ENCODE measurements at places on chromosomes 6 and 20.

DNA sequence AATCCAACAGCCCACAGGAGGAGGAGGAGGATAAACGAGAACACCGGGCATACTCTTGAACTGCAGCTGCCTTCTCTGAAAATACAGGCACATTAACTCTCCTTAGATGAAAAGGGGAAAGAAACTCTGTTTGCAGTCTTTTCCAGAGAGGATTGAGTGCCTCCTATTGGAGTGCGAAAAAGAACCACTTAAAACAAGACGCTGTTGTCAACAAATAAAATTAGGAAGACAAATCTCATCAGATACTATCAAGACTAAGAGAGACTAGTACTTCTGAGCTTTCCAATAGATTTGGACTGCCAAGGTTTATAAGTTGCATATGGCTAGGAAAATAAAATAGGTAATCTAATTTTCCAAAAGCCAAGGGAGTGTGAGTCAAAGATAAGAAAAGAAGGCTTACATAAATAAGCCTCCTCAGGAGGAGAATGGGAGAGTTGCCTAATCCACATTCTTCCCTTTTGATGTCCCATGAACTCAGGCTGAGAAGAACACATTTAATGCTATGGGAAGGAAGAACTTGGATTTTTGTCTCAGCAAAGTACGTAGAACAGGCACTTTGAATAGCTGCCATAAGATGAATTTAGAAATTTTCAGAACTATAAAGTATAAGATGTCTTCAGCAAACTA is 154.7 kb downstream of the ARHGAP18 start:
- no peak for DNase-seq

- no peak for DNase-seq
These were observed 2.0 kb downstream of the MAN1A1 start for GRCh38 chr6:119347466-119348095.

DNA sequence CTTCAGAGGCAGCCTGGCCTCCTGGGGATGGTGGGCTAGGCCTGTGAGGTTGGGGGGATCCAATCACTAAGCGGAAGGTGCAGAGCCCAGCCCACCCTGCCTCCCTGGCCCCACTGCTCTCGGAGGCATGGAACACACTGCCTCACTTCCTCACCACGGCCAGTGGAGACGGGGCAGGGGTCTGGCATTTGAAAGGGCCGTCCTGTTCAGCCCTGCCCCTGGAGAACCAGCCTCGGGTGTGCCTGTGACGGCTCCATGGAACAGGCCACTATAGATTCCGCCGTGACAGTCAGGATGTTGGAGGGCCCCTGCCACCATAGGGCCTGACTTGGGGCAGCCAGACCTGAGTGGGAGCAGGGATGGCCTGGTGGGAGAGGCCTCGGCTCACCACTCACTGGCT is 110.2 kb downstream of the DACT2 start:
- no peak for DNase-seq

DNA sequence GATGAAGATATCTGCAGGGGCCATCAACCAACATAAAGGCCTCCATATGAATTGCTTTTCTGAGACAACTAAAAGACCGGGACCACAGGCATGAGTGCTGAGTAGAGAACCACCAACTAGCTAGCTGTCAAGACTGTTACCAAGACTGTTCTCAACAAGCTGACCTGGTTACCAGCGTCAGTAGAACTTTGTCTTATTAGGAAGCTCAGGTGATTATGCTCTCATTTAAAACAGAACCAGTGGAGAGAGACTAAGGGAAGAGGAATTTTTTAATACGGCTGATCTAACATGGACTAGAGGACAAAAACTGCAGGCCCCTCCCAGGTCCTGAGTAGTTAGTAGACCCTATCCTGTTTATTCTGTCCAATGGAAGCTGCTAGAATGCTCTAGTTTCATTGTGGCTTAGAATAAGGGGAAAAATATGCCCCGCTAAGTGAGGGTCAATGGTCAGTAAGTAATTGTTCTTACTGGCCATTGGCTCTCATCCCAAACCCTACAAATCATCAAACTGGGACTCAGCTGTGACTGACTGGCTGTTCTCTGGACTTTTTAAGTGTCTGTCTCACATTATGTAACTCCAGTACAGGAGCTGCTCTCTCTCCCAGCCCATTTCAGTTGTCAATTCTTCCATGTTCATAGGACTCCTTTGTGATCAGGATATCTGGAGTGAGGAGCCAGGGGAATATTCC is 3.8 kb upstream of the DYNLRB1 start:
- no peak for DNase-seq

- DNase-seq, result peak; percentile 84
These were observed 28.4 kb downstream of the LYRM2 start for GRCh38 chr6:89610149-89610642.

DNA sequence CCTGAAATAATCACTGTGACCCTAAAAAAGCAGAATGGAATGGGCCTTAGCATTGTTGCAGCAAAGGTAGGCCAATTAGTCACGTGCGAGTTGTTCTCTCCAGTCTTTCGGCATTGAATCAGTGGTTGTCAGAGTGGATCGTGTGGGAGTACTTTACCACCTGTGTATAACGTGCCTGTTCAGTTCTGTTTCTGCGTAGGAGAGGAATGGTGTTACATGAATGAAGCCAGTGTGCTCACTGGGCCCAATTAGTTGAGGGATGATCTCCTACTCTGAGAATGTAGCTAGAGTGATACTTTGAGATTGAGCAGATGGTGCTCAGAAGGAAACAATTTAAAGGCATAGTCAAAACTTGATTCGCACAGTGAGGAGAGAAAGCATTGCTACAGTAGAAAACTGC is 72.4 kb upstream of the KIF25 start:
- DNase-seq, result no peak

DNA sequence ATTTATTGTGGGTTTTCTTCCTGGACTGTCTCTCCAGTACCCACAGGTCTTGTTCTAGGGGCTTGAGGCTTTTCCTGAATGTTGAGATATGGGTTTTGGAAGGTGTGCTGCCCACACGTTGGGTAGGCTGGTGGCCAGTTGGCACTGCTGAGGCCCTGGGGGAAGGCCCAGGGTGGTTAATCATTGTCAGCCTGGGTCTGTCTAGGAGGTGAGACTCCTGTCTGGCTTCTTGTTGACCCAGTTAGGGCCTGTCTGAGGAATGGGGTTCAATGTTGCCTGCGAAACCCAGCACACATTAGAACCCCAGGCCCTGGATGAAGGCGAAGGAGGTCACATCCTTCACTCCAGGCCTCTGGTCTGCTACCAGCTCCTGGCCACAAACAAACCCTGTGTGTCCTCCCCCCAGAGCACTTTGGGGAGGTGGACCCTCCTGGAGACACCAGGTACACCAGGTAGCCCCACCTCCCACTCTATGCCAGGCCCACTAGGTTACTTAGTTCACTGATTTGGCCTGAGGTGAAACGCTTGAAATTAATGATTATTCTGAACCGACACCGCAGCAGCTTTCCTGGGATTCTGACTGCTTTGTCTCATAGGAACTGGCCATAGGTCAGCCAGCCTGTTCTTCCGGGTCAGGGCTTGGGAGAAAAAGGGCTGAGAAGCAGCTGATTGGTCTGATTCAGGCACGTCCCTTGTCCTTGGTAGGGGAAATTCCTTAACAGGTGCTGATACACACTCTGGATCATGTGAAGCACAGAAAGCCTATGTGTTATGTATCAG is 15.2 kb downstream of the DNMT3B start:
- no peak for DNase-seq

DNA sequence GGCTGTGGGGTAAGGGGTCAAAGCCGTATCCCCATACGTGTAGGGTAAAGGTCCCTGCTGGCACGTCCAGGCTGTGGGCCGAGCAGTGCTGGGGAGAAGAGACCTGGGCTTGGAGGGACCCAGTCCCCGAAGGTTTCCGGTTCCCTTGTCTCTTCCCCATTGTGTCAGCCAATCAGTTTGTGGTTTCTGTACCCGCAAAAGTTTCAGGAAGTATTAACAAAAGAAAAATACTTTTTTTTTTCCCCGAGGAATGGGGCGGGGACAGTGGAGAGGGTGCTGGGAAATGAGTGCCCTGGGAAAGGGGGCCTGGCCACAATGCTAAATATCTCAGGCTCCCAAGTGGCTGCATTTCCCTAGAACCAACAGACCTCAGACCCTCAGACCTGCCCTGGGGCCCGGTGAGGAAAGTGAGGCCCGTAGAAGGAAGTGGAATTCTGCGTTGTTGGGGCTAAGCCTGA is 15.2 kb upstream of the AMD1 start:
- DNase-seq, result no peak

GRCh38 chr20:46624946-46625345 is 26.3 kb downstream of the SLC13A3 start:
- DNase-seq, result no peak

DNA sequence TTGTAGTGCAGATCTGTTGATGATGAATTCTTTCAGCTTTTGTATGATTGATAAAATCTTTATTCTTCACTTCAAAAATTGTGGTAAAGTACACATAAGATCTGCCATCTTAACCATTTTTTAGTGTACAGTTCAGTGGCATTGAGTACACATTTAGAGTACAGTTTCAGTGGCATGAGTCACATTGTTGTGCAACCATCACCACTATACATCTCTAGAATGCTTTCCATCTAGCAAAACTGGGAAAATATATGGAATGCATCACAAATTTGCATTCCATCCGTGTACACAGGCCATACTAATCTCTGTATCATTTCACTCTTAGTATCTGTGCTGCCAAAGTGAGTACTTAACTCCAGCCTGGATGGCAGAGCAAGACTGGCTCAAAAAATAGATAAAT is 28.7 kb downstream of the SIRPD start:
- DNase-seq, result no peak

DNA sequence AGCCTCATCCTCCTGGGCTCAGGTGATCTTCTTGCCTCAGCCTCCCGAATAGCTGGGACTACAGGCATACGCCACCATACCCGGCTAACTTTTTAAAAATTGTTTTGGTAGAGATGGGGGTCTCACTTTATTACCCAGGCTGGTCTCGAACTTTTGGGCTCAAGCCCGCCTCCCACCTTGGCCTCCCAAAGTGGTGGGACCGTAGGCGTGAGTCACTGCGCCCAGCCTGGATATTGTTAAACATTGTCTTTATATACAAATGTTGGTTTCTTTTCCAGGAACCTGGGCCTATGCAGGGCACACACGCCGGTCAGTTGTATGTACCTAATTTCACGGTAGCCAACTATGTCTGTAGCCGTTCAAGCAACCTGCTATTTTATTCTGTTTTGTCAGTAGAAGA is 60.1 kb downstream of the SYNJ2 start:
- no peak for DNase-seq

- peak; percentile 56 for DNase-seq
These were observed 4.1 kb upstream of the DLL1 start for GRCh38 chr6:170294813-170295509.

GRCh38 chr6:160036331-160036695 is 67.4 kb downstream of the IGF2R start:
- DNase-seq, result no peak

DNA sequence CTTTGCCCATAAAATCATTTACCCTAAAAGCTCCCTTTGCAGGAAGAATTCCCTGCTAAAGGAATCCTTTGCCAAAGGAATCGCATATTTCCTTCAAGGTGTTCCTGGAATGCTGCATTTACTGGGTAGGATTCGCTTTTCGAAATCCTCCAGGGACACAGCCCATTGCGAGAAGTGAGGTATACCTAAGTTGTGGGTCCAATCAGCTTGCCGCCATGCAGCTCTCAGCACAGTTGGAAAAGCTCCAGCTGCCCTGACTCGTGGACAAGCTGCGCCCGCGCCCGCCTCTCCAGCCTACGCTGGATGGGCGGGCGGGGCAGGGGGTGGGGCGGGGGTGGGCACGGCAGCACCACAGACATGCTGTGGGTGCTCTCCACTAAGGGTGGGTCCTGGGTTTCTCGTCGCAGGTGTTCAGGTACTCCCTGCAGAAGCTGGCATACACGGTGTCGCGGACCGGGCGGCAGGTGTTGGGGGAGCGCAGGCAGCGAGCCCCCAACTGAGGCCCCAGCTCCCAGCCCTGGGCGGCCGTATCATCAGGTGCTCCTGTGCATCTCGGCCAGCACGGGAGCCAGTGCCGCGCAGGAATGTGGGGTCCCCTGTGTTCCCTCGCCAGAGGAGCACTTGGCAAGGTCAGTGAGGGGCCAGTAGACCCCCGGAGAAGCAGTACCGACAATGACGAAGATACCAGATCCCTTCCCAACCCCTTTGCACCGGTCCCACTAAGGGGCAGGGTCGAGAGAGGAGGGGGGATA is 1.4 kb downstream of the NNAT start:
- no peak for DNase-seq

DNA sequence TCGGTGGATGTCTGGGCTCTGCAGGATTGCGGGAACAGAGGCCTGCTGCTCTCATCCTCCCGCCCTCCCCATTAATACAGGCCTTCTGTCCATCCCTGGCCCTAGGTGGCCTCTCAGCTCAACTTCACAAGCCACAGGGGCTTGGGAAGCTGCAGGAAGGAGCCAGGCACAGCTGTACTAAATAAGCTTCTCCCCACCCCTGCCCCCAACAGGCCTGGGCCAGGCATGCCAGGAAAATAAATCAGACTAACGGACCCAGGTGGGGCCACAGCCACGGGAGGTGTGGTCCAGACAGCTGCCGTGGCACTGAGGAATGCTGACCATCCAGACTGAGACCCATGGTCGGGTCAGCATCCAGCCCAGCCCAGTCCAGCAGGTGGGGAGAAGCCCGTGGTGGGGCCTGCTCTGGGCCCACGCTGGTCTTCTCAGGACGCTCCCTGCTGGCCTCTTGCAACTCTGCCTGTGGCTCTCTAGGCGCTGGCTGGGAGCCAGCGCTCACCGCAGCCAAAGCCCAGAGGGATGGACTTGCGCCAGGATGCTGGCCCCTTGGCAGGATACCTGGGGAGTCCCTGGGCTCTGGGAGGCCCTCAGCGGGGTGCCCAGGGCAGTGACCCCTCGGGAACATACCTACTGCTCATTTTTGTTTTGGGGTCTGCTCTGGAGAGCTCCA is 8.6 kb upstream of the YTHDF1 start:
- no peak for DNase-seq

- no peak for DNase-seq
These were observed 9.2 kb downstream of the PDCD2 start for GRCh38 chr6:170575250-170575649.

GRCh38 chr6:160387916-160388643 is 39.9 kb downstream of the SLC22A3 start:
- DNase-seq, result no peak

- DNase-seq, result no peak
These were observed 227.0 kb upstream of the MARCKS start for GRCh38 chr6:113629975-113630737.

DNA sequence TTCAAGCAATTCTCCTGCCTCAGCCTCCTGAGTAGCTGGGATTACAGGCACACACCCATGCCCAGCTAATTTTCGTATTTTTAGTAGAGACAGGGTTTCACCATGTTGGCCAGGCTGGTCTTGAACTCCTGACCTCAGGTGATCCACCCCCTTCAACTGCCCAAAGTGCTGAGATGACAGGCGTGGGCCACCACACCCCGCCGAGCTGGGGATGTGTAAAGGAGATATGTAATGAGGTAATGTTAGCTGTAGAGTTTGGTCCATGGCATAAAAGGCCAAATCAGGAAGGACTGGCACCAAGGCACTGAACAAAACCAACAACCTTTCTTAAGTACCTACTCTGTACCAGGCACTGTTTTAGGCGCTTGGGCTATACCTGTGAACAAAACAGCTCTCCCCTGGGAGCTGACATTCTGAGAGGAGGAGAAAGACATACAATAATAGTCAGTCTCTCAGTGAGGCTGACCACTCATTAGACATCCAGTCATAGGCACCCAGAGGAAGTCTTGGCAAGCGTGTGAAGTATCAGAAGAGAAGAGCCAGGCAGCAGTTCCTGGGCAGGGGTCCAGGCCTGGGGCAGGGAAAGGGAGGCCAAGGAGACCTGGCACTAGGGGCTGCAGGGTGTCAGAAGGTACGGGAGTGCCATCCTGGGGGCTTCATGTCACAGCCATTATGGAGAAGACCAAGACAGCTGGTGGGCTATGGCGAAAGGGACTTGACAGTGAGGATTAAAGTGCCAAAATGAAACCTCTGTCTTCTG is 164.8 kb upstream of the DTNBP1 start:
- no peak for DNase-seq
